ENCODE measurements at places on chromosomes 1 and 21.

GRCh38 chr1:47757226-47757975 lies 239.8 kb downstream of the TRABD2B start:
- DNase-seq = no peak

GRCh38 chr1:174008979-174009378 lies 13.2 kb downstream of the RC3H1 start:
- no peak for DNase-seq

DNA sequence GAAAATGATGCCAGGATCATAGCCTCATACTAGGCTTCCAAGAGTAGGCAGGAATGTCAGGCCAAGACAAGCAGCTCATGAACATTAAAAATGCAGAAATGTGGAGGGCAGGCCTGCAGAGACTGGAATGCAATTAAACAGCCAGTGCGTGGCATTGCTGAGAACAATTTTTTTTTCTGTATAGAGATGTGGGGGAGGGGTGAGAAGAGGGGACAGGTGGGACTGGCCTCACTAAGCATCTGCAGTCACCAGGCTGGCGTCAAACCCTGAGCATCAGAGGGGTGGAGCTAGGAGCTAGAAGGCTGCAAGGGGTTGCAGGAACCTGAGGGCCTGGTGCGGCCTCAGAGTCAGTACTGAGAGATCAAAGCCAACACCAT lies 114.1 kb downstream of the TNR start:
- DNase-seq = no peak

DNA sequence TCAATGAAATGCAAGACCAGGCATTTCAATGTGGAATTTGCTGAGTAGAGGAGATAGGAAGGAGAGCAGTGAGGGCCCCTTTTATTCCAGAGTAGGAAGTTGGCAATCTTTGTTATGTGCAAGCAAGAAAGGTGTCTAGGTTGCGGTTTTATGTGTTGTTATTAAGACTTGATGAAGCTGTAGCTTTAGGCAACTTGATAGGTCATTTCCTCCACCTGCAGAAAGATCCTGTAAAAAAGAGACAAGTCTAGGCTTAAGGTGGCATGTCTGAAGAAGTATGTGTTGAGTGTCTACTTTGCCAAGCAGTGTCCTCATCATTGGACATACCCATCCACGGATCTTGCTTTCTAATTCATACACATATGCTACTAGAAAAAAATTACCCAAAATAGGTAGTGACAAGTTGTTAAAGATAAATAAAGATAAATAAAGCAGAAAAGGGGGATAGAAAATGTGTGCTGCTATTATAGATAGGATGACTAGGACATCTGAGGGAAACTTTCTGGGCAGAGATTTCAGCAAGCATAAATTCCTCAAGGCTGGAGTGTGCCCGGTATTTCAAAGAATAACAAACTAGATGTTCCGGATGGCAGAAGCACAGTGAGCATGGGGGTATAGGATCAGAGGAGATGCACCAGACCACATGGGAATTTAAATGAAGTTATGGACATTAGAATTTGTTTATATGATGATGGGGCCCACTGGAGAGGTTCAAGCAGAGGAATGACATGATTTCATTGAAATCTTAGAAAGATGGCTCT lies 335.0 kb downstream of the TGFB2 start:
- DNase-seq = no peak

All from NCI-H1092 treated with DMSO at 0.1 percent for 48 hours (cell line).